ENCODE measurements at places on chromosomes 1 and 21. TPM values are rescaled to one million over a fixed set of nuclear protein-coding genes. Genes with fewer than 3 reads are reported as not detected.

- DNase-seq = no peak
These were observed 140.7 kb downstream of the HHAT start for GRCh38 chr1:210469441-210469840.

DNA sequence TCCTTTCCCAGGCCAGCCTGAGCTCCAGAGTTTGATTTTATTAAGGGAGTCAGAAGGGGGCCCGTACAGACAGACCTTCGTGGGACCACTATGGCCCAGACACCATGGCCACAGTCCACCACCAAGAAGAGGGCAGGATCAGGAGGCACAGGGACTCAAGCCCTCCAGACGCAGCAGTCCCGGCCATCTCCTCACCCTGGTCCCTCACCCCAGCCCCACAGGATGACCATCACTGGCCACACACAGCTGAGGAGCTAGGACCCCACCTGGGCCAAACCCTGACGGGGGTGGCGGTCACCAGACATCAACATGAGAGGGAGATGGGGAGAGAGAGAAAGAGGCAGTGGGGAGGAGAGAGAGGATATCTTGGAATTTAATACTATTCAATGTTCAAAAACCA, 29.2 kb upstream of the AGPAT3 start:
- DNase-seq = no peak

DNA sequence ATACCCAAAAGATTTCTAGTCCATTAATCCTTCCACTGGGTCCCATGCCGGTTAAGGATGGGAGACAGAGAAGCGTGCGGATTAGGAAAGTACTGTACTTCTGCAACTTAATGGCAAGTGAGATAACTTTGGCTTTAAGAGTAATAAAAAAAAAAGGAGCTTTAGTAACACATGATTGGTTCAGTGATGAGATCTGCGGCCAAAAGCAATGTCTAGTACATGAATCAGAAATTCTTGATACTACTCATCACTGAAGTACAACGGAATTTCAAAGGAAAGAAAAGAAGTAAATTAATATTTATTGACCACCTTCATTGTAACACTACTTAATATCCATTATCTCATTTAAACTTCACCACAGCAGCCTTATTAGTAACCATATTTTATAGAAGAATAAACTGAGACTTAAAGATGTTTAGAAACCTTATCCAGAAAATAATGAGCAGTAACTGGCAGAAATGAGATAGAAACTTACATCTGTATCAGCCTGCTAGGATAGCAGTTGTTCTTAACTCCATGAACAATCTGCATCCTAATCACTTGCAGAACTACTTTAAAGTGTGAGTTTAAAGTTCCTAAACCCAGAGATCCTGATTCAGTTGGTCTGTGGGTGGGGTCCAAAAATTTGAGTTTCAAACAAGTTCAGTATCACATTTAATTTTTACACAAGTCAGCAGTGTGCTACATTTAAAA, 14.1 kb upstream of the NUF2 start:
- DNase-seq = no peak

DNA sequence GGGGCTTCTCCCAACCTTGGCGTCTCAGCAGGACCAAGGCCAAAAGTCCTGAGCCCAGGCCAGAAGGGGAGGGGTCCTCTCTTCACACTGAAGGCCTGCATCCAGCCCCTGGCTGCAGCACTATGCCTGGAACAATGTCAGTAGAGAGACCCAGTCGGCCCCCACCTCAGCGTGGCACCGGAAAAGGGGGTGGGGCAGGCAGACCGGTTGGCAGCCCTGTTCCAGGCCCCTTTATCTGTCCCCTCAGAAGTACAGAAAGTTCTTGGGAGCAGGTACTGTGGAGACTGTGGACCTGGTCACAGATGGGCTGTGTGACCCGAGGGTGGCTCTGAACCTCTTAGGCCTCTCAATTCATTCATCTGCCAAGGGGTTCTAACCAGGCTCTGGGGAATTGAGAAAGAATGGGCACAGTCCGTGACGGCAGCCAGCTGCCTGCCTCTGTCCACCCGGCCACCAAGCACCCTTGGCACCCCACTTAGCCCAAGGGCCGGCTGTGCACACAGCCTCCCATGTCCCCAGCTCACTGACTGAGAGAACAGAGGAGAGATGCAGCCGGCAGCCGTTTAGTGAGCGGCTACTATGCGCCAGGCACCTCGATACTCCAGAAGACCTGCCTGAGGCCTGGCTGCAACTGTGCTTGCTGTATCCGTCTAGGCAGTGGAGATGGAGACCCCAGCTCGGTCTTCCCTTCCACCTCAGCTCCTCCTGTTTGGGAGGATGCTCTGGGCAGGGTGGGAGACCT, 23.9 kb downstream of the RUNX3 start:
- peak; percentile 46 for DNase-seq

GRCh38 chr1:240732390-240732789, 120.4 kb upstream of the GREM2 start:
- no peak for DNase-seq

DNA sequence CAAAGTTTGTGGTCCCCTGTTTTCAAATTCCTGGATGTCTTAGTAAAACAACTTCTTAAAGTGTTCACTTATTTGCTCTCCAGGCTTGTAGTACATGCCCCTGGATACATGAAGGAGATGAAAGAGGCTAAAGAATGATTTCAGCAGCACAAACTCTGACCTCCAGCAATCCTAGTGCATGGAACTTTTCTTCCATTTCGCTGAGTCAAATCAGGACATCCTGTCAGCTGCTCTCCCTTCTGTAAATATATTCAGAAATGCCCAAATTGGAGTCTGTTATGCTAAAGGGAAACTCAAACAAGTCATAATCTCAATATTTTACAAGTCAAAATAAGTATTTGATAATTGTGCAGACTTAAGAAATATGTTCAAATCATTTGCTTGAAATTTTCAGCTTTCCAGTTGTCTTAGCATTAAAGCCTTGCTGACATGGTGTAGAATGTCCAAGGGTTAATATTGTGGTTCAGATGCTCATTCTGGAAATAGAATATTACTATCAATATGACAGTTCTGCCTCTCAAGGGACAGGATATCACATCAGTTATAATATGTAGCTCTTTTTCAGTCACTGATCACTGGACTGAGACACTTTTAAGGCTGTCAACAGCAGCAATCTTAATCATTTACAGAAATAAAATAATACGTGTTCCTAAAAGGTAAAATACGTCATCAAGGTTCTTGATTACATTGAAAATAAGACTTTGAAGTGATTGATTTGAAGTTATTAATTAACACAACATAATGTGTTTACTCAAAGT, 1157.3 kb downstream of the PLA2G4A start:
- no peak for DNase-seq

The ANGPTL3 gene
- total RNA-seq = not detected

DNA sequence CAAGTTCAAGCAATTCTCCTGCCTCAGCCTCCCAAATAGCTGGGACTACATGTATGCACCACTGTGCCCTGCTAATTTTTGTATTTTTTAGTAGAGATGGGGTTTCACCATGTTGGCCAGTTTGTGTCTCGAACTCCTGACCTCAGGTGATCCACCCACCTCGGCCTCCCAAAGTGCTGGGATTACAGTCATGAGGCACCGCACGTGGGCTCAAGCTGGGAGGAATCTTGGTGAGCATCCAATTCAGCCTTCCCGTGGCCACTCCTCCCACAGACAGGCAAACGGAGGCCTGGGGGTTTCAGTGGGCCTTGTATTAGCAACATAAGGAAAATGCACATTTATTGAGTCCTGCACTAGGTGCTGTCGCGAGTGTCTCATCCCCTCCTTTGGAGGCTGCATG, 24.5 kb upstream of the VWA5B1 start:
- DNase-seq = no peak
